ENCODE measurements at places on chromosomes 11 and 22. TPM values are rescaled to one million over a fixed set of nuclear protein-coding genes. Genes with fewer than 3 reads are reported as not detected.

The C11orf54 gene
- 26.4 TPM for total RNA-seq

The CD3E gene
- total RNA-seq: 89.2 TPM

The APOA5 gene
- total RNA-seq: not detected

The PSMA1 gene
- 131 TPM for total RNA-seq

The FAM180B gene
- total RNA-seq: not detected

The OR56A1 gene
- not detected for total RNA-seq

The ALX4 gene
- not detected for total RNA-seq

GRCh38 chr11:42669248-42669976 lies 642.4 kb upstream of the API5 start:
- H3K36me3 ChIP-seq: no peaks in the 10 kb centered on the region
- no peaks in the 10 kb centered on the region for H3K4me1 ChIP-seq
- no peak overlapping the region for H3K27ac ChIP-seq

DNA sequence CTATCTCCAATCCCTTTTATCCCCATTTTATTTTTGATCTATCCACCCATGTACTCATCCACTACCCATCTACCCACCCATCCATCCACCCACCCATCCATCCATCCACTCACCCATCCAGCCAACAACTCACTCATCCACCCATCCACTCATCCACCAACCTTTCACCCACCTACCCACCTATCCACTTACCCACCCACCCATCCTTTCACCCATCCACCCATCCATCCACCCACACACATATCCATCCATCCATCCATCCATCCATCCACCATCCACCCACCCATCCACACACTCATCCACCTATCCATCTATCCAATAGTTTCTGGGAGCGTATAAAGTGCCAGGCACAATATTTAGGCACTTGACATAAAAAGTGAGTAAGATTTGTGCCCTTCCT lies 39.2 kb upstream of the NFAM1 start:
- H3K36me3 ChIP-seq: no peaks in the 10 kb centered on the region
- H3K4me1 ChIP-seq: no peaks in the 10 kb centered on the region
- no peak for DNase-seq
- H3K27me3 ChIP-seq: no peaks in the 10 kb centered on the region
- H3K27ac ChIP-seq: no peak overlapping the region
- H3K4me3 ChIP-seq: no peak overlapping the region

- H3K36me3 ChIP-seq: no peaks in the 10 kb centered on the region
- no peaks in the 10 kb centered on the region for H3K4me1 ChIP-seq
- no peak for DNase-seq
- H3K27ac ChIP-seq: no peak overlapping the region
Observed at GRCh38 chr22:44592824-44593148, 94.8 kb upstream of the RTL6 start.

GRCh38 chr11:24509114-24509513 lies 12.3 kb downstream of the LUZP2 start:
- no peaks in the 10 kb centered on the region for H3K27me3 ChIP-seq
- no peak for DNase-seq
- no peak overlapping the region for H3K4me3 ChIP-seq
- no peak overlapping the region for H3K27ac ChIP-seq
- H3K36me3 ChIP-seq: no peaks in the 10 kb centered on the region
- H3K4me1 ChIP-seq: no peaks in the 10 kb centered on the region

DNA sequence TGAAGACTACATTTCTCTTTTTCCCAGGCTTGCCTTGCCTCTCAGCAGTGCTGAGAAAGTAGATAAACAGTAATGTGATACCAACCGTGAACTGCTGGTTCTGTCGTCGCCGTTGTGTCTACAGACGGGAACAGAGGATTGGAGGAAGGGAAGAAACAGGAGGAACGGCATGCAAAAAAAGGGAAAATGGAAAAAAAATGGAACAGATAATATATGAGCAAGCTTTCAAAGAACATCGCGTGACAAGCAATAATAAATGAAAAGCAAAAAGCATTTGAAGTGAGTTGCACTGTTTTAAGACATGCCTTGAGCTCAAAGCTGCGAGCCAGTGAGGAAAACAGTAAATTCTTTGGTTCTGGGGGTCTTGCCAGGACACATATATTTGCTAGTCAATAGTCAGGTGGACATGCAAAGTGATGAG lies 305.9 kb downstream of the CADM1 start:
- DNase-seq: no peak
- H3K27me3 ChIP-seq: no peaks in the 10 kb centered on the region
- no peak overlapping the region for H3K27ac ChIP-seq
- no peaks in the 10 kb centered on the region for H3K4me1 ChIP-seq
- H3K4me3 ChIP-seq: no peak overlapping the region

DNA sequence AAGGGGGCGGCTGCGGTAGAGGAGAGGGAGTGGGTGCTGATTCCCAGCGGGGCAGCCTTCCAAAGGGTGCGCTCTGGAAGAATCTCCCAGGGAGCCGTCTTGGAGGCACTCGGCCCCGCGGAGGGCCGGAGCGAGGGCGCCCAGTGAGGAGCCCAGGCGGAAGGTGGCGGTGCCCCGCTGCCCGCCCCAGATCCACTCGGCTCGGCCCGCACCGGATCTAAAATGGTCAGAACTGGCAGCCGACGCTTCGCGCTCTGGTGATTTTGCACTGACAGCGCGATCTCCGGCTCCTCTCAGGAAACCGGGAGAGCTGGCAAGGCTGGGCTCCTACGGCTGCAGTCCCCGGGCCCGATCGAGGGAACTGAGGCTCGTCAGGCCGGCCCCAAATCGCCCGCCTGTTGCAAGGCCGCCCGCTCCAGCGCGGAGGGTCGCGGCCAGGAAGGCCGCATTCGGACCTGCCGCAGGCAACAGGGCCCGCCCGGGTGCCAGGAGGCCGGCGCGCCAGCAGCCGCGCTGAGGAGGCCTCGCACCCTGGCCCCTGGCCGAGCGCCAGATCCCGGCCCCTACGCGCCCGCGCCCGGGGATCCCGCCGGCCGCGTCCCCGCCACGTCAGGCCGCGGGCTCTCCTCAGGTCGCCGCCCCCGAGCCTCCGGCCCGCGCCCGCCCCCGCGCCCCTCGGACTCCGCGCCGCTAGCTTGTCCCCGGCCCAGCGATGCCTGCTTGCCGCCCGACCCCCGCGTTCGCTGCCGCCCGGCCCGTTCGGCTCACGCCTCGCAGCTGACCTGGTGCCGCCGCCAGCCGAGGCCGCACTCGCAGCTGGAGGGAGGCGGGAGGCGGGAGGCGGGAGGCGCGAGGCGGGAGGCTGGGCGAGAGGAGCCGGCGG lies at the start of gene KLHL22:
Gene KLHL22, minus strand, starts transcription at position 818 of the 883 bp plus-strand sequence. CDS start 6,584 bp downstream, outside the sequence.
- H3K27ac ChIP-seq: peak within 1 kb of the TSS; percentile 95
- H3K27me3 ChIP-seq: no peaks in the 10 kb centered on the region
- H3K4me1 ChIP-seq: peaks cover 13% of the 10 kb centered on the region

GRCh38 chr11:69286374-69287371 lies 7.3 kb upstream of the MYEOV start:
- H3K4me1 ChIP-seq: no peaks in the 10 kb centered on the region
- H3K27ac ChIP-seq: no peak overlapping the region
- no peak overlapping the region for H3K4me3 ChIP-seq
- H3K27me3 ChIP-seq: no peaks in the 10 kb centered on the region
- no peaks in the 10 kb centered on the region for H3K36me3 ChIP-seq

- H3K27me3 ChIP-seq: no peaks in the 10 kb centered on the region
- no peak overlapping the region for H3K4me3 ChIP-seq
- peak overlapping the region; percentile 48 for H3K27ac ChIP-seq
- peak; percentile 91 for DNase-seq
- H3K4me1 ChIP-seq: peaks cover 30% of the 10 kb centered on the region
Observed at GRCh38 chr11:1881442-1882264, 10.0 kb downstream of the PRR33 start.

- H3K4me1 ChIP-seq: no peaks in the 10 kb centered on the region
- no peaks in the 10 kb centered on the region for H3K27me3 ChIP-seq
- H3K4me3 ChIP-seq: no peak overlapping the region
- no peaks in the 10 kb centered on the region for H3K36me3 ChIP-seq
- H3K27ac ChIP-seq: no peak overlapping the region
Observed at GRCh38 chr11:81237139-81237538, 1496.5 kb downstream of the FAM181B start.

DNA sequence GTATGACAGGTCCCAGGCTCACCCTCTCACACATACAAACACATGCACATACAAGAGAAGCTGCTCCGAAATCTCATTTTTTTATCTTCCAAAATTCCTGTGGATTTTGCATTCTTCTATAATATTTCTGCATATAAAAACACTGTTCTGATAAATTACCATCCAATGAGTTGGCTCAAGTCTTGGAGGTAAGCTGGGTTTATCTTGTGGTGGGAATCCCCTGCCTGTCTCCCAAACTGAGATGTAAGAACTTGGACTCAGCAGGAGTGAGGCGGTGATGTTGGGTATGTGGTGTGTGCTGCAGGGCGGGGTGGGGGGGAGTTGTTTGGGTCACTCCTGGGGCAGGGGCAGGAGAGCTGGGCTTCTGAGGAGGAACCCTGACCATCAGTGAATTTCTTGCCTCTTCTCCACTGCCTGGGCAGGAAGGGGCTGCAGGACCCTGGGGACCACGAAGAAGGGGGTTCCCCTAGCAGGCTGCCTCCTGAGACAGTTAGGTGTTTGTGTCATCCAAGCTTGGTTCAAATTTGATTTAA lies 6.8 kb upstream of the P2RY6 start:
- H3K36me3 ChIP-seq: no peaks in the 10 kb centered on the region
- H3K4me3 ChIP-seq: peak overlapping the region; percentile 65
- peaks cover 8% of the 10 kb centered on the region for H3K27me3 ChIP-seq

DNA sequence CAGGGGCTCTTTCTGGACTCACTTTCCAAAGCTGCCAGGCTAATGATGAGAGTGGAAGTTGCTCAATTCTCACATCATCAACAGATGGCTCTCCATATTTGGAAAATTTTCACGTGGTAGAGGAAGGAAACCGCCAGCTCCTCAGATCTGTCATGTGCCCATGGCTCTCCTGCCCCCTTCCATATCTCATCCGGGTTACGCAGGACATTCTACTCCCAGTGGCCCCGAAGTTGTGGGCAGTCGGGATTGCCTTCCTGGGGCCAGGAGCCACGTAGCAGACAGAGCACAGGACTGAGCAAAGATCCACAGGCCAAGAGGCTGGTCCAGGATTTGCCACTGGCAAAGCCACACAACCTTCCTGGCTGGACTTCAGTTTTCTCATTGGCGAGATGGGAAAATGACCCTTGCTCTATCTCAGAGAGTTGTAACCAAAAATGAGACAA lies 38.8 kb downstream of the RPUSD4 start:
- no peak overlapping the region for H3K27ac ChIP-seq
- H3K4me1 ChIP-seq: no peaks in the 10 kb centered on the region
- peak; percentile 52 for DNase-seq
- H3K36me3 ChIP-seq: no peaks in the 10 kb centered on the region

- no peak for DNase-seq
- peaks cover 44% of the 10 kb centered on the region for H3K4me1 ChIP-seq
- peaks cover 29% of the 10 kb centered on the region for H3K36me3 ChIP-seq
Observed at GRCh38 chr11:61337706-61338470, 4.9 kb downstream of the TKFC start.

DNA sequence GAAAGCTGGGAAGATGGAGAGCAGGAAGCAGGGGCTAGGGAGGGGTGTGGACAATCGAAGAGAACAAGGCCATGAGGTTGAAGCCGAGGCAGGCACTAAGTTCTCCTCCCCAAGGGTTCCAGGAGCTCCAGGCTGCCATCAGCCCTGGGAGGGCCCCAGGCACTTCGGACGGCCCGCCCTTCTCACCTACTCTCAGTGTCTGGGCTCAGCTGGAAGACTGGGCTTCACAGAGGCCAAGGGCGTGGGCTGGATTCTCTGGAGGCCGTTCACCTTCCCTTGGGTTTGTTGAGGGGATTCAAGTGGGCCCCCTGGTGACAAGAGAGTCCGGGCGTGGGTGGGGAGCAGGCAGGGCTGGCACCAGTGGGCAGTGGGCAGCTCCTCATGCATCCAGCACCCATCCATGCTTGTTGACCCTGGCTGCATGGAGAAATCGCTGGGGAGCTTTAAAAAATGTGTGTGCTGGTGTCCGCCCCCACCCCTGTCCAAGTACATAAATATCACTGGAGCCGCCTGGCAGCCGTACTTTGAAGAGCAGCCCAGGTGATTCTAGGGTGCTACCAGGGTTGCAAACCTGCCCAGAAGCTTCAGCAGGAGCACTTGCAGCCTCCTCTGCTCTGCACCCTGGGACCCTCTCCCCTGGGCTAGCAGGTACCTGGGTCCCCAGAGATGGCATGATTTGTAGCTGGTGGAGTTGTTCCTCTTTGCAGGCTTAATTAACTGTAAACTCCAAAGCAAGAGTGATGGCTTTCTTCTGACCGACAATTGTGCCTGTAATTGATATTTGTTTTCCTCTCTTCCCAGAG lies 74.3 kb downstream of the RTL6 start:
- no peak overlapping the region for H3K4me3 ChIP-seq
- peak; percentile 25 for DNase-seq
- H3K27me3 ChIP-seq: peaks cover 47% of the 10 kb centered on the region

GRCh38 chr11:15748132-15748531 lies 608.2 kb downstream of the SOX6 start:
- H3K4me1 ChIP-seq: peaks cover 4% of the 10 kb centered on the region
- H3K27me3 ChIP-seq: no peaks in the 10 kb centered on the region
- H3K36me3 ChIP-seq: no peaks in the 10 kb centered on the region
- no peak overlapping the region for H3K4me3 ChIP-seq
- H3K27ac ChIP-seq: no peak overlapping the region

DNA sequence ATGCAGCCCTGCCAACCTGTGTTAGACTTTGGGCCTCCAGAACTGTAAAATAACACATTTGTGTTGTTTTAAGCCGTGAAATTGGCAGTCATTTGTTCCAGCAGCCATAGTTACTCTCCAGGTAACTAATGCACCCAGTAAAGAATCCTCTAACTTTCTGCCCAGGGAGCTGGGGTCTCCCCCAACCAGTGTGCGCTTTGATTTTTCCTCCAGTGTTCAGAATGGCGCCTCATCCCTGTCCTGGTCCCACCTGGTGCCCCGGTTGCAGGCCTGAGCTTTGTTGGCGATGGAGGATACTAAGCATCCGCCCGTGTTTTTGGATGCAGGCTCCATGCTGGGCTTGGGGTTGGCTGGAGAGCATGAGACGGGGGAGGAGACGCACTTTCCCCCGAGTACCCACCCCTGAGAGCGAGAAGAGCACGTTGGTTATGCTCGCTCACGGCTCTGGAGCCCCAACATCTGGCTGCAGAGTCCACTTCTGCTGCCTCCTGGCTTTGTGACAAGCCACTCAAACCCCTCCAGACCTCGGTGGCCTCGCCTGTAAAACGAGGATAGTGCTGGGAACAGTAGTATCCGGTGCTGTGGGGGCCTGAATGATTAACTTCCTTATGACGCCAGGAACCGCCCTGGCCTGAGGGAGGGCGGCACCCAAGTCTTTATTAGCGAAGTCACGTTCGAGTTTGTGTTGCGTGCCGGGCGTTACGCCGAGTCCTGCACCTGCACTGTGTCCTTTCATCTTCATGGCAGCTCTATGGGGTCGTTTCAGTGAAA lies 25.8 kb downstream of the MRGPRD start:
- no peaks in the 10 kb centered on the region for H3K36me3 ChIP-seq
- peaks cover 7% of the 10 kb centered on the region for H3K4me1 ChIP-seq
- DNase-seq: peak; percentile 83
- no peak overlapping the region for H3K4me3 ChIP-seq

- no peak overlapping the region for H3K4me3 ChIP-seq
- no peak overlapping the region for H3K27ac ChIP-seq
- no peaks in the 10 kb centered on the region for H3K36me3 ChIP-seq
Observed at GRCh38 chr11:69364921-69365320, 71.0 kb downstream of the MYEOV start.

- H3K4me3 ChIP-seq: no peak overlapping the region
- DNase-seq: no peak
- H3K36me3 ChIP-seq: no peaks in the 10 kb centered on the region
Observed at GRCh38 chr11:41522899-41523672, 63.6 kb upstream of the LRRC4C start.

- no peak overlapping the region for H3K4me3 ChIP-seq
- DNase-seq: no peak
- peak overlapping the region; percentile 36 for H3K27ac ChIP-seq
- no peaks in the 10 kb centered on the region for H3K36me3 ChIP-seq
- H3K27me3 ChIP-seq: peaks cover 5% of the 10 kb centered on the region
Observed at GRCh38 chr22:29009148-29009547, 52.5 kb downstream of the C22orf31 start.

- peak overlapping the region; percentile 16 for H3K27ac ChIP-seq
- H3K4me3 ChIP-seq: no peak overlapping the region
- peaks cover 48% of the 10 kb centered on the region for H3K36me3 ChIP-seq
Observed at GRCh38 chr11:74085542-74085892, 76.6 kb upstream of the UCP3 start.
